ENCODE measurements at places on chromosomes 6 and 20.

DNA sequence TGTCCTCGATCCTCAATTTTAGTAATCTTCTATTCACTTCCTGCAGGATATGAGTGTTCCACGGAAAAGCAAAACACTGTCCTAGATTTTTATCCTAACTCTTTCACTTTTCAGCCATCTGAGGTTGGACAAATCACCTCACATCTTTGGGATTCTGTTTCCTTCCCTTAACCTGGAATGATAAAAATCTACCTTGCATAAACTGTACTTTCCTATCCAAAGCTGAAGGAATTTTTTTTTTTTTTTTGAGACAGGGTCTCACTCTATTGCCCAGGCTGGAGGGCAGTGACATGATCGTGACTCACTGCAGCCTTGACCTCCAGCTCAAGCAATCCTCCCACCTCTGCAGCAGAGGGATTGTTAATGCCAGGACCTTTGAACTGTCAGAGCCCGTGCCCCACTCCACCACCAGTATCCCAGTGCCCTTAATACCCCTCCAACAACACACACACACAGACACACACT lies 20.5 kb downstream of the CAPN11 start:
- no peak for DNase-seq

DNA sequence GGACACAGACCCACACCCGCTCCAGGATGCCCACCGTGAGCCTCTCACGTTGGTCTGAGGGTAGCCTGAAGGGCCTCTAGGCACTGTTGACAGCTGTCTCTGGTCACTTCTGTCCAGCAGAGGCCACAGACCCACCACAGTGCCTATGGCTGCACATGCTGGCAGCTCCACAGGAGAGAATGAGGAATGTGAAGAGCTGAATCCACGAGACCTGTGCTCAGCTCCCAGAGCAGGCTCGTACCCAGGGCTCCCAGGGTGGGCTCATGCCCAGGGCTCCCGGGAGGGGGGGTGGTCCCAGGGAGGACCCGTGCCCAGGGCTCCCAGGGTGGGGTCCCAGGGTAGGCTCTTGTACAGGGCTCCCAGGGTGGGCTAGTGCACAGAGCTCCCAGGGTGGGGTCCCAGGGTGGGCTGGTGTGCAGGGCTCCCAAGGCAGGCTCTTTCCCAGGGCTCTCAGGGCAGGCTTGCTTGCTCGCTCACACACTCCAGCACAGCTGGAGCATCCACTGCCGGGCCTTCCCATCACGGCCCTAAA lies 201.0 kb downstream of the SYNDIG1 start:
- no peak for DNase-seq

DNA sequence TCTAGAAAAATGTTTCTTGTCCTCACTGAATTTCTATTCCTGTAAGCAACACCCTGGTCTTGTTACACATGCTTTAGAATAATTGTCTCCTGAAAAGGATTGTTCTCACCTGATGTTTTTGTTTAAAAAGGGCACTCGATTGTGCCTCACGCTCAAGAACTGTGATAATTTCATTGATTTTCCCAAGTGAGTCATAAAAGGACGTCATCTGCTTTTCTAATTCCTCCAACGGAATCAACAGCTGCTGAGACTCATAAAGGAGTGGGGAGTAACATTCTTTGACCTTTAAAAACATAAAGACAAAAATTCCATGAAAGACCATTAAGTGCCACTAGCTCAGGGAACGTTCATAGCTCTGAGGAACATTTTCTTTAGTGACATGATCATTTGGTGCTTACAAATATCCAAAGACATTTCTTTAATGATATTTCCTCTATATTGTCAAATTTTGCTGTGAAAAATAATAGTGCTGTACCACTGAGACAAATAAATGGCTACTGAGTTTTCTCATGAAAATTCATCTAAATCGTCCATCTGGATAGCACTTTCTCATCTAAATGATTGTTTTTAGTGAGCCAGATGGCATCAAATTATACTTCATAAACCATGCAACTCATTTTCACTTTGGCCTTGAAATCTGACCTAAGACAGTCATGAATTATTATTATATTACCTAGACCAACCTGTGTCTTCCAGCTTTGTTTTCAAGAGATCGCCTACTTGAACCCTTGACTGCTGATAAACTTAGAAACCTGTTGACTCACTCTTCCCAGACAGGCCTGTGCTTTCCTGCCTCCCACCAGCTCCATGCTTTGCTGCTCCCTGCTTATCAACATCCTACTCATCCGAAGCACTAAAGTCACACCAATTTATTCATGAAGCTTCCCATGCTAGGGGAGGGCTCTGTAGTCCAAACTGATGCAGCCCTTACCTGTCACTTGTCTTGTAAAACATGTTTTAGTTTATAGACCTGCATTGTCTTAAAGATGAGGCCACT lies 178.2 kb downstream of the SYNE1 start:
- DNase-seq: no peak

DNA sequence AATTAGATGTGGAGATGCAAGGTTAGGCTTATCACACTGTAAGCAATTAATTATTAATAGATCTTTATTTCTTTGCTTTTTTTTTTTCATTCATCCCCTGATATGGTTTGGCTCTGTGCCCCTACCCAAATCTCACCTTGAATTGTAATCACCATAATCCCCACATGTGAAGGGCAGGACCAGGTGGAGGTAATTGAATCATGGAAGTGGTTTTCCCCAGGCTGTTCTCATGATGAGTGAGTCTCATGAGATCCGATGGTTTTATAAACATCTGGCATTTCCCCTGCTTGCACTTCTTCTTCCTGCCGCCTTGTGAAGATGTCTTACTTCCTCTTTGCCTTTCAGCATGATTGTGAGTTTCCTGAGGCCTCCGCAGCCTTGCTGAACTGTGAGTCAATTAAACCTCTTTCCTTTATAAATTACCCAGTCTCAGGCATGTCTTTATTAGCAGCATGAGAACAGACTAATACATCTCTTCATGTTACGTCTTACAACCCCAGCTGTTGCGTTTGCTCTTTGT lies 333.8 kb downstream of the CDH26 start:
- peak; percentile 56 for DNase-seq

- DNase-seq: no peak
These were observed 76.6 kb upstream of the TOX2 start for GRCh38 chr20:43837856-43838702.

- peak; percentile 6 for DNase-seq
These were observed 150.8 kb downstream of the ASCC3 start for GRCh38 chr6:100730001-100730980.

GRCh38 chr6:158912655-158913054 lies 87.3 kb downstream of the RSPH3 start:
- DNase-seq: no peak

- DNase-seq: peak; percentile 91
These were observed 14.7 kb downstream of the MUCL3 start for GRCh38 chr6:30955367-30956042.

DNA sequence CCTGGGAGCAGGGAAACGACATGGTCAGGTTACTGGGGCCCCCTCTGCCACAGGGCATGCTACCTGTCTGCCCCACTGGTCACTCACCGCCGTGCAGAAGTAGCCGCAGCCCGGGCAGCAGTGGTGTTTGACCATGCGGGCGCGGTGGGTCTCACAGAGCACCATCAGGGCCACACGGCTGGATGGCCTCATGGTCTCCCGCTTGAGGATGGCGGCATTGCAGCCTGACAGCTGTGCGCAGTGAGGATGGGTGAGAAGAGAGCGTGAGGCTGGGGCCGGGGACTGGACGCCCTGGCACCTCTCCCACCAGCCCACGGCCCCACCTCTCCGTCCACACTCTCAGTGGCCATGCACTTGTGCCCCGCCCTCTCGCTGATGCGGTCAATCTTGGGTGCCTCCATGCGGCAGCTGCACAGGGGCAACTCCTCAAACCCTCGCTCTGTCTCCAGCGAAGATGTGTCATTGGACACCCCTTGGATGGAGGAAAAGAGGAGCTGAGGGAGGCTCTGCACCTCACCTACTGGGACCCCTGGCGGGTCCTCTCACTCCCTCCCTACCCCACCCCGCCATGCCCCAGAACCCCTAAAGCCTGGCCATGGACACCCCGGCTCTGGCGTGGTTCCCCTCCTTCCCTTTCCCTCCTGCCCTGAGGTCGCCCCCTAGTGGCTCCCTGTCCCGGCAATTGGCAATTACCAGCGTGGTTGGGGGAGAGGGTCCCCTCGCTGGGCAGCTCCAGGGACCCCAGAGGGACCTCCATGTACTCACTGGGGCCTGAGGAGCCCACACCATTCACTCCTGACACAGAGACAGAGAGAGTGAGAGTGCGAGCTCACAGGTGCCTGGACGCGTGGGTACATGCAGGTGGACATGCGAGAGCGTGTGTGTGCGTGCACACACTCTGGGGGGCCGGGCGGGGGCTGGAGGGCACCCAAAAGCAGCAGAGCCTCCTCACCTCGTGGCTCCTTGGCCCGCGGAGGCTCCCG lies 8.9 kb downstream of the EHMT2 start:
- peak; percentile 46 for DNase-seq

DNA sequence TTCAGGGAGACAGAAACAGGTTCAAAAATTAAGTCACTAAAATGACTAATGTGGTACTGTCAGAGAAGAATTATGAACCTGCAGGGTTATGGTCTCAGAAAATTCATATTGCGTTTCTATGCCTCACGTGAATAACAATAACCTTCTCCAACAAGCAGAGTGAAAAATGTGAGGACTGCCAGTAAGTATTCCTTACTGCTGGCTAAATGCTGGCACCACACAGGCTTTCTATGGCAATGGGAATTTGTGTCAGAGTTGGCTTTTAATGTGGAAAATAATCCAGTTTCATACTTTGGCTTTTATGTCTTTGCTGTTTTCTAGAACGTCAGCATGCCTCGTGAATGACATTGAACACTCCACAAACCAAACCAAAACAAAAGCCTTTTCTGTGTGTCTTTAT lies 656.0 kb downstream of the KIF16B start:
- DNase-seq: no peak

- DNase-seq: no peak
These were observed 172.3 kb downstream of the GJA1 start for GRCh38 chr6:121607721-121608120.

All from NB4 (cell line).